ENCODE measurements at places on chromosomes 13 and 19. TPM values are rescaled to one million over a fixed set of nuclear protein-coding genes. Genes with fewer than 3 reads are reported as not detected.

GRCh38 chr19:51777570-51778462 lies 16.8 kb downstream of the FPR2 start:
- H3K27me3 ChIP-seq = no peaks in the 10 kb centered on the region
- no peak overlapping the region for H3K4me3 ChIP-seq
- peak; percentile 52 for DNase-seq
- no peak overlapping the region for H3K27ac ChIP-seq

Gene ZNF382
- 4.3 TPM for total RNA-seq

DNA sequence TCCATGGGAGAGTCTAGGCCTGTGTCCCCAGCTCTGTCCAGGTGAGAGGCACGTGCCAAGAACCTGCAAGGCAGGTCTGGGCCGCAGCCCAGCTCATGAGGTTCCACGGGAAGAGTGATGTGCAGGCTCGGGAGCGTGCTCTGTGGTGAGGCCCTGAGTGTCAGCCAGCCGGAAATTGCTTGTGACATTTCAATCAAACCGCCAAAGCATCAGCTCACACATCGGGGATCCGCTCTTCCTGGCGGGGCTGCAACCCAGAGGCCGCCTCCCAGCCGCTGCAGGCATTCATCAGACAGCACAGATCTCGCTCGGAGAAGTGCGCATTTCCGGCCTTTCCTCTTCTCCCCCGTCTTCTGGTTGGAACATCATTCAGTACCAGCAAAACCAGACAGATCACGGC lies 109.3 kb downstream of the KDM4B start:
- no peaks in the 10 kb centered on the region for H3K27me3 ChIP-seq
- no peak overlapping the region for H3K4me3 ChIP-seq
- no peak overlapping the region for H3K27ac ChIP-seq
- DNase-seq = no peak

- DNase-seq = no peak
- no peak overlapping the region for H3K4me3 ChIP-seq
- H3K36me3 ChIP-seq = no peaks in the 10 kb centered on the region
- H3K4me1 ChIP-seq = no peaks in the 10 kb centered on the region
- H3K27ac ChIP-seq = no peak overlapping the region
Measured at GRCh38 chr19:10946958-10947657, 13.7 kb upstream of the SMARCA4 start.

Gene PCSK4
- 1.2 TPM for total RNA-seq

- peak; percentile 84 for DNase-seq
- H3K27me3 ChIP-seq = no peaks in the 10 kb centered on the region
- H3K27ac ChIP-seq = peak overlapping the region; percentile 64
- no peaks in the 10 kb centered on the region for H3K36me3 ChIP-seq
- no peak overlapping the region for H3K4me3 ChIP-seq
Measured at GRCh38 chr19:45607071-45608029, 5.3 kb upstream of the GPR4 start.

DNA sequence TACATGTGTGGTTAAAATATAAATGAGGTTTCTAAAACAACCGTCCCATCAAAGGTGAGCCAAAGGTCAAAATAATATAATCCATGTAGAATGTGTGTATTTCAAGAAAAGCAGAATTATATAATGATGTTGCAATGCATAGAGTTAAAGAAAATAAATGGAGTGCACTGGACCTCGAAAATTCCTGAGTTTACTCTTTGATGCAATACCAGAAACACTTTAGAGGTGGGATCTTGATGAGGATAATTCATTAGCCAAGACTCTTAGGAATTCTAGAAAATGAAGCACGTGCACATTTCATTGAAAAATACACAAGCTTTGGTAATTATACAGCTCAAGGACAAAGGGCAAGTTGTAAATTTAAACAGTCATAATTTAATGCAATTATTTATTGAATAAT lies 508.9 kb upstream of the ARGLU1 start:
- H3K27ac ChIP-seq = no peak overlapping the region
- H3K4me3 ChIP-seq = no peak overlapping the region
- H3K27me3 ChIP-seq = no peaks in the 10 kb centered on the region

GRCh38 chr13:114068656-114069318 lies 63.6 kb downstream of the RASA3 start:
- H3K36me3 ChIP-seq = peaks cover 4% of the 10 kb centered on the region
- no peaks in the 10 kb centered on the region for H3K27me3 ChIP-seq
- peak; percentile 53 for DNase-seq
- H3K4me3 ChIP-seq = no peak overlapping the region

GRCh38 chr19:23403581-23404324 lies 8.5 kb upstream of the ZNF91 start:
- H3K36me3 ChIP-seq = no peaks in the 10 kb centered on the region
- no peak overlapping the region for H3K4me3 ChIP-seq
- H3K27me3 ChIP-seq = no peaks in the 10 kb centered on the region
- no peaks in the 10 kb centered on the region for H3K4me1 ChIP-seq

Gene SLITRK5
- total RNA-seq = 0.04 TPM

- no peak for DNase-seq
- H3K4me3 ChIP-seq = no peak overlapping the region
- H3K27me3 ChIP-seq = no peaks in the 10 kb centered on the region
- no peak overlapping the region for H3K27ac ChIP-seq
- no peaks in the 10 kb centered on the region for H3K36me3 ChIP-seq
Measured at GRCh38 chr13:74273581-74273980, 139.4 kb upstream of the KLF12 start.

- peaks cover 8% of the 10 kb centered on the region for H3K4me1 ChIP-seq
- no peak overlapping the region for H3K27ac ChIP-seq
- peaks cover 7% of the 10 kb centered on the region for H3K36me3 ChIP-seq
Measured at GRCh38 chr19:17946965-17947784, 14.4 kb downstream of the CCDC124 start.

Gene FXYD5
- total RNA-seq = 223 TPM

Gene KIRREL2
- total RNA-seq = not detected

Gene IGFL3
- not detected for total RNA-seq

DNA sequence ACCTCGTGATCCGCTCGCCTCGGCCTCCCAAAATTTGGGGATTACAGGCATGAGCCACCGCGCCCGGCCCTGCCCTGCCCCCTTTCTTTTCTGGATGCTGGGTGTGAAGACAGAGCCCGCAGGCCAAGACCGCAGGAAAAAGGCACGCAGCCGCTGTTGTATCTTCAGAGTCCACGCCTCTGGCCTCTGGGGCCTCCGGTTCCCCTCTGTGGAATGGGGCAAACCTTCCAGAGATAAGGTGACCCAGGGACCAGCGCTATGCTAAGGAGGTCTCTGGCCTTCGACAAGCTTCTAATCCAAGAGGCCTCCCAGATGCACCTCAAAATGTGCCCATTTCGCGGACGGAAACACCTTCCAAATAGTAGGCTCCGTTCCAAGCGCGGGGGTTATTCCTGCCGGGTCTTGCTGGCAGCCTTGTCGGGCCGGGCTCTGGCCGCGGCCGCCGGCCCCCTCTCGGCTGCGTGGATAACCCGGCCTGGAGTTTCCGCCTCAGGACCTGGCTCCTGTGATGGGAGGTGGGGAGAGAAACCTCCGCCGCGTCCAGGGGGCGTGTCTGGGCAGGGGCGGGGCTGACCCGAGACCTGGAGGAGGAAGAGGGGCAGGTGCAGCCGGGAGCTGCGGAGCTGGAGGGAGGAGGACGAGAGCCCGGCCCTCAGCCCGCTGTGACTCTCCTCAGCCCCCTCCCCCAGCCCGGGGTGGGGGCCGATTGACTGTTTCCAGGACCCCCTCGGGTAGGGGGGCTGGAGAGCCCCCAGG lies 13.1 kb downstream of the TJP3 start:
- H3K4me3 ChIP-seq = no peak overlapping the region
- no peak overlapping the region for H3K27ac ChIP-seq
- no peaks in the 10 kb centered on the region for H3K4me1 ChIP-seq
- no peaks in the 10 kb centered on the region for H3K36me3 ChIP-seq
- DNase-seq = peak; percentile 61

GRCh38 chr13:90447734-90448101 lies 899.8 kb upstream of the MIR17HG start:
- peaks cover 18% of the 10 kb centered on the region for H3K4me1 ChIP-seq
- no peaks in the 10 kb centered on the region for H3K36me3 ChIP-seq
- H3K27ac ChIP-seq = peak overlapping the region; percentile 55
- peak; percentile 33 for DNase-seq
- no peak overlapping the region for H3K4me3 ChIP-seq

Gene CCDC61
- total RNA-seq = 14.8 TPM

DNA sequence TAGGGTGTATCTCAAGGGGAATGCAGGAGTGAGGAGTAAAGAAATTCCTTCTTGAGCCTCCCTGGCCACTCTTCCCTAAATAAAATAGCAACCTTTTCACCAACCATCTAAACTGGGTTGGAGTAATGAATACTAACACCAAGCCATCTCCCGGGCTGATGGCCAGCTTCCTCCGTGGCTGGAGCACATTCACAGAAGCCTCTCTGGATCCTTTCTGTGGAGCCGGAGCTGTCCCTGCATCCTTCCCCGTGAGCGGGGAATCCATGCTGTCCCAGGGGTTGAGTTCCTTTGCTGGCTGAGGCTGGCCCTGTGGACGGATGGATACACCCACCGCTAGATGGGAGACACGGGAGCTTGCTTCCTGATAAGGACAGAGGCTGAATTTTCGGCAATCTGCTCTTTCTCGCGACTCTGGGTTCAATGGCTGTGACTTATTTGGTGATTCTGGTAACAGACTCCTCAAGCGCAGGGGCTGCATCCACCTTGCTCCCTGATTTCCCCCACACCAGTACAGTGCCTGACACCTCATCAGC lies 370.3 kb downstream of the ZNF536 start:
- no peak for DNase-seq
- H3K27me3 ChIP-seq = no peaks in the 10 kb centered on the region
- no peak overlapping the region for H3K4me3 ChIP-seq
- H3K4me1 ChIP-seq = no peaks in the 10 kb centered on the region

DNA sequence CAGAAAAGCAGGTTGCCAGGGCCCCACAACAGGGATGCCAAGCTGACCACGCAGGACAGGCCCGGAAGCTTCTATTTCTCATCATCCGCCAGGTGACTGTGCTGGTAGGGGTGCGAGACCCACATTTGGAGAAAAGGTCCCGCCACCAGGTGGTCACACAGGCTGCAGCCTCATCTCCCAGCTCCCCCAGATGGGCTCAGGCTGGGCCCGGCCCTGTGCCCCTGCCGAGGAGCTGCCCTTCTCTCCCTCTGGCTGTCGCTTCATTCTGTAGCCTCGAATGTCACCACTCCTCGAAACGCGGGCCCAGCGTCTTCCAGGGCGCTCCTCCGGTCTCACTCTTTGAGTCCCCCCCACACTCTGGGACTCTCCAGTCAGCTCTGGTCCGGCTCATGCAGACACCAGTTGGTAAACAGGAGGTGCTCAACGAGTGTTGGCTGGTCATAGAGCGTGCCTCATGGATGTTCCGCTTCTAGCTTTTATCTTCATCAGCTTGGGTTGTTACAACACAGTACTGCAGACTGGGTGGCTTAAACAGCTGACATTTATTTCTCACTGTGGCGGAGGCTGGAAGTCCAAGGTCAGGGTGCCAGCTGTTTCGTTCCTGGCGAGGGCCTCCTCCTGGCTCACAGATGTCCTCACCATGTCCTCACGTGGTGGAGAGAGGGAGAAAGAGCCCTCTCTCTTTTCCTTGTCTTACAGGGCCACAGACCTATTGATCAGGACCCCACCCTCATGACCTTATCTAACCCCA lies 87.1 kb downstream of the TEX29 start:
- no peak for DNase-seq
- H3K36me3 ChIP-seq = no peaks in the 10 kb centered on the region
- no peak overlapping the region for H3K27ac ChIP-seq
- H3K27me3 ChIP-seq = peaks cover 1% of the 10 kb centered on the region
